ENCODE measurements at places on chromosomes 3 and 15.
A peak's percentile ranks its signal among the peaks of the same experiment; 100 is the strongest.

DNA sequence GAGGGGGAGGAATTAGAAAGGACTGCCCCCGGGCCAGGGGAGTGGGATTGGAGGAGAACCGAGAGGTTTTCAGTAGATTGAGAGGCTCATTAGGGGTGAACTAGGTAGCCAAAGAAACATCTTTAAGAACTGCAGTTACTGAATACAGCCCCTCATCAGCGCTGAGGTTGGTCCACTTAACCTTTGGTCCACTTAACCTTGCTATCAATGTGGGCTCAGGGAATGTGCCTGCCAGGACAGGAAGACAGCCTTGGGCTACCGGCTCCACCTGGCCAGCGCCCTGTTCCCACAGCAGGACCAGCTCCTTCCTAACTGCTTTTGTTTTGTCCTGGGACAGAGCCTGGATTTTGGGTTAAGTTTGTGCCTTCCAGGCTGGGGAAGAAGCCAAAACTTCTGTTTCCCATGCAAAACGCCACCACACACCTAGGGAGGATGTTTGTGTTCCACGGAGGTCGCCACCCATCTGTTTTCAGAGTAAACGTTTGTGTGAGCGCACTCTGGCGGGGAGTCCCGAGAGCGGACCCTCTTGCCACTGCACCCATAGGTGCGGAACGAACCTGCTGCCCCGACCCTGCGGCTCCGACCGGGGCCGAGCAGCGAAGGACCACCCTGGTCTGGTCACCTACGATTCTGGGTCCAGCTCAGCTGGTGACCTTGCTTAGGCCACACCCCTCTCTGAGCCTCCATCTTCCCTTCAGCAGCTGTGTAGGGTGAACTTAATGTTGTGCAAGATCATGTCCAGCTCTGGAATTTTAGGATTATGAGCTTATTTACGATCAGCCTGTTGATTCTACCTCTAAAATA is 107.4 kb downstream of the VGLL4 start:
- no peak for DNase-seq

- DNase-seq, result no peak
These were observed 169.3 kb downstream of the GREM1 start for GRCh38 chr15:32887090-32887489.

DNA sequence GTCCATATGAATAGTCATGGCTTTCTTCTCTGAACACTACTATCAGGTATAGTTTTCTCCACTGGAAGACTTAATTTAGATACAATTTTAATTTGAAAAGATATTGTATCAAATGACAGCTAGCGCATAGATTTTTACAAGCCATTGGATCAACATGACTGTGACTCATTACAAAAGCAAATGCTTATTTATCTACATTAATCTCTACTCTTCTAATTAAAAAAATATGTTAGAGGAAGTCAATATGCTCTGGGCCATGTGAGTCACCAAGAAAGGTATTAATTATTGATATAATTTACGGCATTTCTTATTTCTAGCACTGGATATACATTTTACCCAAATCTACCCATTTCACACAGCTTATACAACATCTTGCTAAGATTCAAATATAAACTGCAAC is 800.3 kb upstream of the GBE1 start:
- DNase-seq, result no peak

DNA sequence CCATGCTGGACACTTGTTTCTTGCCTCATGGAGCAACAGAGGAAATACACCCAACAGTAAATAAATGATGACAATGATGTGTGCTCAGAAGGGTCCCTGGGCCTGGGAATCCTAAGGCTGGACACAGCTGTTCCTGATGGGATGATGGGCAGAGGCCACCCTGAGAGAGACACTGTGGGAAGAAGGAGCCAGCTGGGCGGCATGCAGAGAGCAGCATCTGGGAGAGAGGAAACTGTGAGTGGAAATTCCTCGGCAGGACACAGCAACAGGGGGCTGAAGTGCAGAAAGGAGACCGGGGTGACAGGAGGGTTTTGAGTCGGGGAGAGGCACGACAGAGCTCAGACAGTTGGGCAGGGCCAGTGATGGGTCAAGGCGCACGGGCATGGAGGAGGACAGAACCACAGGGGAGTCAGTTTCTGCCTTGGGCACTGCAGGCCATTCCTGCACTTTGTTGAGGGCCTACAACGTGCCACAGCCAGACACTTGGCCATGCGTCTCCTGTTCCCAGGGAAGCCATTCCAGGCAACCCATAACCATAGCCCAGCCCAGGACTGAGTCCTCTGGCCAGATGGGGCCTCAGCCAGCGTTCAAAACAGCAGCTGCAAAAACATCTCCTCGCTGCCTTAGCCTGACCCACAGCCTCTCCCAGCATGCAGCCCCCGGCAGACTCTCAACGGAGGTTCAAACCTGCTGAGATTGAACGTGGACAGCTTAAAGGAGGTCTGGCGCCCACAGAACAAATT is 36.7 kb upstream of the SLC6A1 start:
- DNase-seq, result no peak

- no peak for DNase-seq
These were observed 16.0 kb downstream of the MAP4 start for GRCh38 chr3:48000212-48000611.

DNA sequence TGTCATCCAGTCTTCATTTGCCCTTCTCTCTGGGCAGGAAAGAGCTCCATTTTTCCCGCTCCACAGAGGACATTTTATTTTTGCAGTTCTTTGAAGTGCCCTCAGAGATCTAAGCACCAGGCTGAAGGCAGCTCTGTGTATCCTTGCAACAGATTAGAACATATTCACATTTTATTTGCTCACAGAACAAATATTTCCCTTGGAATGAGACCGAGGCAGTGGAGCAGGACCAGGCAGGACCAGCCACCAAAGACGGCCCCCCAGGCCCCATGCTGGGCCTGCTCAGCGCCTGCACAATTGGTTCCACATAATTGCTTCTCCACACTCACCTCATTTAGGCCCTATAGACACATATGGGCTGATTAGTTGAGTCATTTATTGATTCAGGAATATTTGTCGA is 15.7 kb upstream of the ETV5 start:
- DNase-seq, result no peak

DNA sequence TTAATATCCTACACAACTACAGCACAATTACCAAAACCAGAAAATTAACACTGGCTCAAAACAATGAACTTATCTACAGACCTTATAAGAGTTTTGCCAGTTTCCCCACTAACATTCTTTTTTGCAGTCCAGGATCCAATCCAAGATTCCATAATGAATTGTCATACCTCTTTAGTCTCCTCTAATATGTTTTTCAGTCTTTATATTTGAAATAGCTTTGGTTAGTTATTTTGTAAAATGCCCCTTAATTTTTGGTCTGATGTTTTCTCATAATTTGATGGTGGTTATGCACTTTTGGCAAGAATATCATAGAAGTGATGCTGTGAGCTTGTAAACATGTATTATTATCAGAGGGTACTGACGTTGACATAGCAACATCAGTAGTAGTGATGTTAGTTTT is 124.3 kb downstream of the ISL2 start:
- no peak for DNase-seq

- DNase-seq, result no peak
These were observed 8.7 kb downstream of the DAZL start for GRCh38 chr3:16596352-16597032.

DNA sequence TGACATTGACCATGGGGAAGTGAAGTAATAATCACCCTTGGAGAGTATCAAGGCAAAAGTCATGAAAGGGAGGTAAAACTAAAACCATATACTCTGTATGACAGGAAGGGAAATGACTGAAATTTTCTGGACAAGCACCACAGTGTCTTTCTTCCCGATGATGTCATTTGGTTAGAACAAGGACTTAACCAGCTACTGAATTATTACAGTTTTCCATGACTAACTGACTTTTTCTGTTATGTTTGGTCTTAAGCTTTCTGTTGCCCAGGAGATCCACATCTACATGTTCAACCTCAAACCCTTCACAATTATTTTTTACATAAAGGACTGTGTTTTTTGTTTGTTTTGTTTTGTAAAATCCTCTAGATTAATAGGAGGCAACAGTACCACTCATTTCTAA is 191.9 kb upstream of the IL12A start:
- DNase-seq, result no peak

DNA sequence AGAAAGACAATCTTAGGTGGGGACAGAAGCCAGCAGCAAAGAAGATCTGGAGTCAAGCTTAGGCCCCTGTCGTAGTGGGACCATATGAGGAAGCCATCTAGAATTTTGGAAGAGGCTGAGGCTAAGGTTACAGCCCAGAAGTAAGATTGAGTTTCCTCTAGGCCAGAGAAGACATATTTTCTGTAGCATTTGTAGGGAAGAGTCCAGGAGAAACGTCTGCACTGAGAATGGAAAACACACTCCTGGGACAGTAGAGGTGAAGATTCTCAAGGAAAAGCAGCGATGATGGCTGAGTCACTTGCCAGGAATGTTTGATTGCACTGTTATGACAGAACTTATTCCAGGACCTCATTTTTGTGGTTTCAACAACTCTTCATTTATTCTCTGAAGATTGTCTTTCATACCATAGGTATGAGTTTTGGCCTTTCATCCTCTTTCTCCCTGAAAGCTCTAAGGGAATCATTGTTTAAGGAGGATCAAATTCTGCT is 107.2 kb downstream of the GTPBP8 start:
- no peak for DNase-seq

GRCh38 chr3:81549831-81550230 is 211.6 kb downstream of the GBE1 start:
- no peak for DNase-seq

DNA sequence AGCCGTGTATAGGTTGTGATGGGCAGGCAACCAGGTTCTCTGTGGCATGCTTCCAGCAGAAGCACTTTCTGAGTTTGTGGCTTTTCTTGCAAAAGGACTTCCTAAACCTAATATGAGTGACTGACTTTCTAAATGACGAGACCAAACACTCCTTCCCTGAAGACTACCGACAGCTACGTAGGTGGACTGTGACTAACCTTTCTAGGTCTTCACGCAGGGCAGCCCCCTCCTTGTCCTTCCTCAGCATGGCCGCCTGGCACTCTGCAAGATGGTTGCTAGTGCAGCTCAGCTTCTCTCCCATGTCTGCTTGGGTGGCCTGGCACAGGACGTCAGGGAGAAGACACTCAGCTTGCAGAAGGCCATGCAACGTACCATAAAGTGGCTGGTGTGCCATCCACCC is 20.9 kb downstream of the CXCR6 start:
- peak; percentile 41 for DNase-seq

- DNase-seq, result no peak
These were observed 684 bp downstream of the SLTM start for GRCh38 chr15:58932710-58933280.

DNA sequence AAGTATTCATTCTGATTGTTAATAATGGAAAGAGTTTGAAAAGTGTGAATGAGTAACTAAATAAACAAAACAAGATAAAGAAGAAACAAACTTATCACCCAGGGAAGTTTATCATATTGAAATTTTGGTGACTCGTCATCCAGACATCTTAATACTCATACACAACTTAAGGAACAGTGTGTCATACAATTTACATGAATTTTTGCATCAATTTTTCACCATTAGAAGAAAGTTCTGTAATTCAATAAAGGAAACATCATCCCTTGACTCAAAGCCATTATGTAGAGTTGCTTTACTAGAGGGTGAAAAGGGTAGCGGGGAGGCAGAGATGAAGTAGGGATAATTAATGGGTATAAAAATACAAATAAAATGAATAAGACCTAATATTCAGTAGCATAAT is 536.2 kb downstream of the GRM7 start:
- no peak for DNase-seq

GRCh38 chr3:26587571-26587970 is 35.0 kb upstream of the LRRC3B start:
- DNase-seq, result no peak

- no peak for DNase-seq
These were observed 23.8 kb downstream of the ARHGEF26 start for GRCh38 chr3:154144825-154145465.

DNA sequence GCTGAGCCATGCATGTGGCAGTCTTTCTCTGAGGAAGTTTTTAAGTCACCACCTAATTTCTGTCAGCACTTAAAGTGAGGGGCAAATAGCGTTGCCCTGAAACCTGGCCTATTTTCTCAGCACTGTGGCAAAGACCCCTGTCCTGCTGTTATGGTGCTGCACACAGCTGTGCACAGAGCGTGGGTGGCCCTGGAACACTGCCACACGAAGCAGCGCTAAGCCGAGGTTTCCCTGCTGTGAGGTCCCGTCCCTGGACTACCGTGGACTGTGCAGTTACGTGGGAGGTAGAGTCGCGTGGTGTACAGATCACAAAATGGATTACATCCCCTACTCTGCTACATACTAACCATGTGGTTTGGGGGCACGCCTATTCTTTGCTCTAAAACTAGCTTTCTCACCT is 101.6 kb upstream of the NR2E3 start:
- no peak for DNase-seq

- no peak for DNase-seq
These were observed 145.3 kb downstream of the FOXP1 start for GRCh38 chr3:71438071-71438685.

- peak; percentile 24 for DNase-seq
These were observed 67.3 kb downstream of the MORC1 start for GRCh38 chr3:109050591-109051167.
